Stimulated activated CD4-positive, alpha-beta T cell treated with anti-CD3 and anti-CD28 coated beads, Interleukin-2, amount 100 ng/mL, for 48 hours (primary cell): ENCODE measurements at places on chromosomes 11 and 22.

GRCh38 chr11:115759622-115760460 lies 255.6 kb upstream of the CADM1 start:
- DNase-seq, result no peak

GRCh38 chr11:38818720-38819119 lies 2220.7 kb upstream of the RAG2 start:
- no peak for DNase-seq

DNA sequence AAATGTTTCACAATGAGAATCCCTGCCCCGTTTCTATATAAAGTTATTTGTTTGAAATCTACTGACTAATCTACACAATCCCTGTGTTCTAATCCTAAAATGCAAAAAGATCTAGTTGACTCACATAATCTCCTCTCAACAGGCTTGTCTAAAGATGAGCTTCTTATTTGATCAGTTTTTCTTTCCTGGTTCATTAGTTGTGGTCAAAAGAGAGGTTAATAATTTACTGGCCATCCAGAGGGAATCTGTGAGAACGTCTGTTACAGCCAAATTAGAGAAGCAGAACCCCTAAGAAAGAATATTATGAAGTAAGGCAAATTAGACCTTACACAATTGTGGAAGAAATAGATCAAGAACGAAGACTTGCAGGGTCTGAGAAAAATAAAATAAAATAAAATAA lies 173.7 kb upstream of the ANO3 start:
- no peak for DNase-seq

- DNase-seq, result peak; percentile 67
Measured at GRCh38 chr11:46308631-46309419, 31.4 kb downstream of the CREB3L1 start.

DNA sequence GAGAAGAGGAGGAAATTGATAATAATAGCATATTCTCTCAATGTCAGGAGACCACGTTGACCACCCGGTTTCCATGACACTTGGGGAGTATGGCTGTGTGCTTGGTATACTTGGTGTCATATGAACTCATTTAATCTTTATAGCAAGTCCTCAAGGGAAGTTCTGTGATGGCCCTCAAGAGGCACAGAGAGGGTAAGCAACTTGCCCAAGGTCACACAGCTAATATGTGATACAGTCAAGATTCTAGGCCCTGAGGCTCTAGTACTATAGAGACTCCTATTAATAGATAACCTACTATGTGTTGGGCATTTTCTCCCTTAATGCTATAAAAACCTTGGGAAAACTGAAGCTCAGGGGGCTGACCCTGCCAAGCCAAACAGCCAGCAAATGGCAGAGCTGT lies 10.6 kb upstream of the CACNG2 start:
- DNase-seq, result no peak

GRCh38 chr11:12171921-12172320 lies 61.5 kb downstream of the MICAL2 start:
- DNase-seq, result no peak

DNA sequence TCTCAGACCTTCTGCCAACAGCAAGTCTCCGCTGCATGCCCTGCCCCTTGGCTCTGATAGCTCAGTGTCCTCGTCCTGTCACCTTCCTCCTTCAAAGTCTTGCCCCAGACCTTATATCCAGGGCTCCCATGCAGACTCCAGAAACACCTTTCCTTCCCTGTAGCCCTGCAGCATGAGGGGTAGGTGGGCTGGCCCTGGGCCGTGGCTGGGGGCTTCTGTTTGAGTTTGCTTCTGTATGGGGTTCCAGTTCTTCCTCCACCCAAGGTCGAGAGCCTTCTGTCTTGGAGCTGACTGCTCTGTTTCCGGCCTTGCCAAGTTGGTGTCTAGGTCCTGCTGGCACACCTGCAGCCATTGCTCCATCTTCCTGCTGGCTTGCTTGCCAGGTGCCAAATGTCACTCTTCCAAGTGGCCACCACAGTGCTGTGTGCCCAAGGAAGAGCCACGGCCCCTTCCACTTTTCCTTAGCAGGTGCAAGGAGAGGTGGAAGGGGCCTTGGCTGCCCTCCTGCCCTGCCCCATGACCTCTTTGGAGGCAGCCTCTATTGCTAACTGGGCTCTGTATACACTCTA lies 74.8 kb upstream of the NECTIN1 start:
- DNase-seq, result no peak

DNA sequence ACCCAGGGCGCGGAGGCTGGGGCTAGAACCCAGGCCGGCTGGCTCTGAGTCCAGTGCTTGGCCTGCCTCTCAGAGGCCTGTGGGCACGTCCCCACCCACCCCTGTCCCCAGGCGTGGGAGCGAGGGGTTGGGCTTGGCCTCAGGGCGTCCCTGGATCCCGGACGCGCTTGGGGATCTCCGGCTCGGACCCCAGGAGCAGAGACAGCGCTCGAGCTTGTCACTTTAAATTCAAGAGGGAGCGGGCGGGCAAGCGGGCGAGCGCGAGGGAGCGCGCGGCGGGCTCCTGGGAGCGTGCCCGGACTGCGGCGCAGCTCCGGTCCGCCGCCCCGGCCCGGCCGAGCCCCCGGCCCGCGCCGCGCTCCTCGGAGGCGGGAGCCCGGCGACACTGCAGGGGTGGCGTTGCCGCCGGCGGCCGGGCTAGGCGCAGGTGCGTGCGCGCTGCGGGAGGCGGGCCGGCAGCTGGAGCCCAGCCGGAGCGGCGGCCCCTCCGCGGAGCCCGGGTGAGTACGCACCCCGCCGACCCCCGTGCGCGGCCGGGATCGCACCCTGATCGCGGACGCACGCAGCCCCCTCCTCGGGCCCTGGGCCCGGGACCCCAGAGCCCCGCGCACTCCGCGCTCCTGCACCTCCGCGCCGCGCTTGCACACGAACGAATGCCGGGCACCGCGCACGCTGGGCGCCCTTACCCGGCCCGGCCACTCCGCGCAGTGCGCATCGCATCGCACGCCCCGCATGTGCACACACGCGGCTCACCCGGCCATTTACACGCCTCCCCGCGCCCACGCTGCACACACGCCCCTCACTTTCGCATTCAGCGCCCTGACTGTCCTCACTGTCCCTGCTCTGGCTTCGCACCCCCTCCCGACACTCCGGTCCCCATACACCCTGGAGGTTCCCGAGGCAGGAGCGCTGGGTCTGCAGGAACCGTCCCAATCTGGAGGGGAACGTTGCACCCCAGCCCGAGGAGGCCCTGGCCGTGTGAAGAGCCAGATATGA lies at the start of gene SYT12:
TSS of gene SYT12 (plus strand) at position 174 of the 996 bp plus-strand sequence. CDS start 7,011 bp downstream, outside the sequence.
- DNase-seq, result no peak

- DNase-seq, result no peak
Measured at GRCh38 chr11:8712506-8712905, 29.9 kb downstream of the RPL27A start.

- DNase-seq, result no peak
Measured at GRCh38 chr11:74866557-74866956, 82.3 kb downstream of the XRRA1 start.

- DNase-seq, result no peak
Measured at GRCh38 chr22:39577366-39577765, 6.8 kb downstream of the CACNA1I start.
